ENCODE measurements at places on chromosomes 16 and 17. TPM values are rescaled to one million over a fixed set of nuclear protein-coding genes. Genes with fewer than 3 reads are reported as not detected.

Gene WIPI1
- total RNA-seq, result 14.0 TPM

GRCh38 chr16:88472069-88472468, 19.0 kb downstream of the ZFPM1 start:
- no peak overlapping the region for H3K4me3 ChIP-seq
- H3K36me3 ChIP-seq, result no peaks in the 10 kb centered on the region
- H3K27ac ChIP-seq, result no peak overlapping the region
- DNase-seq, result no peak
- peaks cover 2% of the 10 kb centered on the region for H3K27me3 ChIP-seq

DNA sequence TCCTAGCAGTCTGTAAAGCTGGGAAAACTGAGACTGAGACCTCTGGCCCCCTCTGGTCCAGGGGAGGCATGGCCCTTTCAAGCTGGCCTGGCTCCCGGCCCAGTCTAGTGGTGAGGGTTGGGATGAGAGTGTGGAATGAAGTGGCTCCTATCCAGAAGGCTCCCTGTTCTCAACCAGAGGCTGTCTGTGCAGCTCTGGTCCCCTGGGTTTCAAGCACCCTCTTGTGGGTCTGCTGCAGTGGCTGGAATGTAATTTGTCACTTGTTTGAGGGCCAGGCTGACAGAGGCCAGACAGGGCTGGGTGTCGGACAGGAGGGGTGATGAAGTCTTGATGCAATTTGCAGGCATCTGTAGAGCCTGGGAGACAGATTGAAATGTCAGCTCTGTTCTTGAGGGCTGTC, 22.1 kb upstream of the PHF12 start:
- H3K36me3 ChIP-seq, result no peaks in the 10 kb centered on the region
- H3K4me3 ChIP-seq, result no peak overlapping the region
- peaks cover 5% of the 10 kb centered on the region for H3K27me3 ChIP-seq
- H3K4me1 ChIP-seq, result no peaks in the 10 kb centered on the region
- DNase-seq, result no peak

Gene KIF2B
- not detected for total RNA-seq

Gene HBM
- not detected for total RNA-seq

DNA sequence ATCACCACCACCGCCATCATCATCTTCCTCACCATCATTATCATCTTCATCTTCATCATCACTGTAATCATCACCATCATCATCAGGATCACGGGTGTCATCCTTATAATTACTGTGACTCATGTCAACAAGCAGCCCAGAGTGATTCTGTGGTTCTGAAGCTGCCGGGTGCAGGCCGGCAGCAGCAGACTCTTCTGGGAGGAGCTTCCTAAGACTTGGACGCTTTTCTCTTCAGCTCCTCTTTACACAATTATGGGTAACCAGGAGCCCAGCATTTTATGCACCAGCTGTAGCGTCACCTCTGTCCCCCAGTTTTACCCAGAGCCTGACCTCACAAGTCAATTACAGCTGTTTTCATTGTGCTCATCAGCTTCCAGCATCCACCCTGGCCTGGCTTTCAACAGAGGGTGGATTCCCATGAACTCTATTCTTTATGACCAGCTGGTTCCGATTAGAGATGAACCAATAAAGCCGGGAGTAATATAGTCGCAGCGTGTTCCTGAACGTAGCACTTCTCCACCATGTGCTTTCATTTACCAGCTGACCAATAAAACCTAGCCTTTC, 275.8 kb downstream of the FOXL1 start:
- no peak for DNase-seq
- H3K36me3 ChIP-seq, result no peaks in the 10 kb centered on the region
- no peak overlapping the region for H3K4me3 ChIP-seq
- H3K27me3 ChIP-seq, result no peaks in the 10 kb centered on the region
- no peak overlapping the region for H3K27ac ChIP-seq

Gene GNAO1
- total RNA-seq, result 0.57 TPM

DNA sequence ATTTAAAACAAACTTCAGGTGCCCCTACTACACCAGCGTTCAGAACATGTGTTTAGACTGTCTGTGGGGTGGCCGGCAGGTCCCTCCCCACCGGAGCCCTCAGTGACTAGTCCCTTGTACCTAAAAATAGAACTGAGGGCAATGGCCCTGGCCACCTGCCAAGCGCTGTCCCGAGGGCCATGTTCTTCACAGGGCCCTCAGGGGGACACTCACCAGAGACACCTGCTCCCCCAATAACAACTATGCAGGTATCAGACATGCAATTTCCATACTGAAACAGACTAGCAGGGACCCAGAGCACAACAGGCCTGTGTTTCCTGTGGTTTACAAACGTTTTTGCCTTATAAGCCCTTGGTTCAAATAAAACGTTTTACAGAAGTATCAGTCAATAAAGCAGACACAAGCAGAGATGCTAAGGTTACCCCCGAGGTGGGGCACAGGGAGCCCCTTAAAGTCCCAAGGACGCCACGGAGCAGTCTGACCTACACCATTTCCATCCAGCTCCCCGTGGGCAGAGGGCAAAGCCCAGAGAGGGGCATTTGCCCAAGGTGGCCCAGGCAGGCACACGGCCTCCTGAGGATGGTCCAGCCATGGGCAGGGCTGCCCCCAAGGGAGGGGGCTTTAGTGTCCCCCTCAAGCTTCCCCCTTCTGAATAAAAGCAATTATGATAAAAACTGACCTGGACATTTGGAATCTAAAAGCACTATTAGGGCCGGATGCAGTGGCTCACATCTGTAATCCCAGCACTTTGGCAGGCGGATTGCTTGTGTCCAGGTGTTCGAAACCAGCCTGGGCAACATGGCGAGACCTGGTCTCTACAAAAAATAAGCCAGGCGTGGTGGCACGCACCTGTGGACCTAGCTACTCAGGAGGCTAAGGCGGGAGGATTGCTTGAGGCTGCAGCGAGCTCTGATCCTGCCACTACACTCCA, 896 bp upstream of the MYLK3 start:
- no peak overlapping the region for H3K4me3 ChIP-seq
- peaks cover 3% of the 10 kb centered on the region for H3K4me1 ChIP-seq
- no peak overlapping the region for H3K27ac ChIP-seq
- H3K27me3 ChIP-seq, result no peaks in the 10 kb centered on the region
- DNase-seq, result no peak

Gene AANAT
- 0.18 TPM for total RNA-seq

DNA sequence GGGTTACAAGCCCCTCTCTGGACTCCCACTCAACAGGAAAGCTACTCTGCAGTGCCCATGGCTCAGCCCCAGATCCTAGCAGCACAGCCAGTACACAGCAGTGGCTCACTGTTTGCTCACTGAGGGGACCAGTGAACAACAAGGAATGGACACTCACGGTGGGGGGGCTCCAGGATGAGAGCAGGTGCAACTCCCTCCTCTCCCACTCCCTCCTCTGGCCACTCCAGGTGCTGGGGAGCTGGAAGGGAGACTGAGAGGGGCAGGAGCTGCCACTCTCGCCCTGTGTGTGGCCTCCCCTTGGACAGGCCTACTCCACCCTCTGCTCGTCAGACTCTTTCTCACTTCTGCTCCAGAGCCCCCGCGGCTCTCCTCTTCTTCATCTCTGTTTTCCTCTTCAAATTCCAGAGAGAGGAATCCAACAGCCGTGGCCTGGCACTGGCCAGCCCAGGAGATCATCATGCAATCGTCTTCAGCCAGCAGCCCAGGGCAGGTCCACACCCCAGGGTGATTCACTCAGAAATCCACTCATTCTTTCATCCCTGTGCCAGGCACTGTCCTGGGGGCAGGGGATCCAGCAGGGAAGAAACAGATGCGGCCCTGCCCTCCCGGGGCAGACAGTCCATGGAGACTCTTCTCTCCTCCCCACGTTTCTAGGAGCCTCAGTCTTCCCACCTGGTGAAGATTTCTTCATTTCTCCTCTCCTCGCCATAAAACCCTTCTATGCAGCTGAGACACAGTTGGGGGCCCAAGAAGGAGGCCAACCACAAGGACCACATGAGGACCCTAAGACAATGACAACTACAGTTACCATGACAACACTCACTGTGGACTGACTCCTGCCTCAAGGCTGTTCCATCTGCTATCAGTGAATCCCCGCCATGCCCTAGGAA, 30.7 kb downstream of the CFAP20 start:
- H3K27ac ChIP-seq, result no peak overlapping the region
- peaks cover 7% of the 10 kb centered on the region for H3K4me1 ChIP-seq
- DNase-seq, result no peak

GRCh38 chr17:37024181-37024637, 75.5 kb downstream of the AATF start:
- H3K27ac ChIP-seq, result no peak overlapping the region
- no peak overlapping the region for H3K4me3 ChIP-seq
- peaks cover 34% of the 10 kb centered on the region for H3K36me3 ChIP-seq
- no peaks in the 10 kb centered on the region for H3K27me3 ChIP-seq

- H3K27me3 ChIP-seq, result peaks cover 34% of the 10 kb centered on the region
- no peak for DNase-seq
- no peak overlapping the region for H3K27ac ChIP-seq
- peak overlapping the region; percentile 3 for H3K4me3 ChIP-seq
- no peaks in the 10 kb centered on the region for H3K36me3 ChIP-seq
These were observed 654 bp upstream of the SCNN1B start for GRCh38 chr16:23301251-23302044.

DNA sequence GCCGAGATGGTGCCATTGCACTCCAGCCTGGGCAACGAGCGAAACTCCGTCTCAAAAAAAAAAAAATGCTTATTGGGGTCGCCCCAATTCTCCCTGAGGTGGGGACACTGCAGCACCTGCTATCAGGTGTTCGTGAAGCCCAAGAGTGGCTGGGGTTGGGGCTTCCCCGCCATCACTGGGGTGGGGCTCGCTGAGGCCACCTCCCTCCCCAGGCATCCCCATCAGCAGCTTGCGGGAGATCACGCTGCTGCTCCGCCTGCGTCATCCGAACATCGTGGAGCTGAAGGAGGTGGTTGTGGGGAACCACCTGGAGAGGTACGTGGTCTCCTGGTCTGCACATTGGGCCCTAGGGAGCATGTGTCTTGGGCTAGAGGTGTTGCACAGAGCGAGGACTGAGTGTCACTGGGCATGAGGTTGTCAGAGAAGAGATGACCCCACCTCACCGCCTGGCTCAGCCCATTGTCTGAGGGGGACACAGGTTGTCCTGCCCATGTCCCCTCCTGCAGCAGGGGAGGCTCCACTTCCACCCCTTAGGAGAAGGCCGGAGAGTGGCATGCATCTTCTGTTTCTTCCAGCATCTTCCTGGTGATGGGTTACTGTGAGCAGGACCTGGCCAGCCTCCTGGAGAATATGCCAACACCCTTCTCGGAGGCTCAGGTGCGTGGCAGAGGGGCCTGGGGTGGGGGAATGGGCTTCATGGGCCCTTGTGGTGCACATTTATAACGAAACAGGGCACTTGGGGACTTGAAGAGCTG, 4.9 kb downstream of the CDK10 start:
- no peak overlapping the region for H3K4me3 ChIP-seq
- no peak overlapping the region for H3K27ac ChIP-seq
- peaks cover 31% of the 10 kb centered on the region for H3K36me3 ChIP-seq
- DNase-seq, result no peak
- peaks cover 6% of the 10 kb centered on the region for H3K4me1 ChIP-seq

Gene SGF29
- 38.0 TPM for total RNA-seq

Gene GAS7
- 0.18 TPM for total RNA-seq

Gene ZFHX3
- 1.2 TPM for total RNA-seq

DNA sequence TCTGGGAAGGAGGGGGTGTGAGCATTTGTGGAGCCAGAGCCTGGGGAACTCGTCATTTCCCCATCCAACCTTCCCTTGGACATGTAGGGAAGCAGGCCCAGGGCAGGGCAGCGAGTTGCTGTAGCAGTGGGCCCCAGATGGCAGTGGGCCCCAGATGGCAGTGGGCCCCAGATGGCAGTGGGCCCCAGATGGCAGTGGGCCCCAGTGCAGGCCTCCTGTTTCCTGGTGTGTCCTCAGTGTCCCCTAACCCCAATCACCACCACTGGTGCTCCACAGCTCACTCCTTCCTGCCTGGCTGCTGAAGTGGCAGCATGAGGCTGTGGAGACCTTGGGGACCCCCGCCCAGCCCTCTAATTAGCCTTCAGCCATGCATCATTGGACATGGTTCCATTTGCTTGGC, 4.5 kb downstream of the KCNJ12 start:
- no peak overlapping the region for H3K27ac ChIP-seq
- peaks cover 15% of the 10 kb centered on the region for H3K27me3 ChIP-seq
- H3K4me3 ChIP-seq, result no peak overlapping the region
- H3K4me1 ChIP-seq, result no peaks in the 10 kb centered on the region
- no peak for DNase-seq

DNA sequence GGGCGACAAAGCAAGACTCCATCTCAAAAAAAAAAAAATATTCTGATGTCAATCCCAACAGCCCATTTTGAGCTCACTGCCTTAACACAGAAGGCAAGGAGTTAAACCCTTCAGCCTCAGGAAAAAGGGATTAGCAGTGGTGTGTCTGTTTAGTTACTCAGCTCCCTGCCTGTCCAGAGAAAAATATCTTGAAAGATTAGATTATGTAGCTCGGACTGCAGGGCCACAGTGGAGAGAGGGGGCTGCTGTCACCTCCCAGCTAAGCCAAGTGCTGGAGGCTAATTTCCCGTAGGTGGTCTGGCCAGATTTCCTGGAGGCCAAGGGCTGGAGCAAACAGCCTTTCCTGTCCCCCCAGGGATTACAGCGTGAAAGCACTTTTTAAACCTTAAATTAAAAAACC, 50.3 kb downstream of the C16orf95 start:
- no peak overlapping the region for H3K27ac ChIP-seq
- H3K27me3 ChIP-seq, result no peaks in the 10 kb centered on the region
- peaks cover 4% of the 10 kb centered on the region for H3K4me1 ChIP-seq

Gene SOX15
- total RNA-seq, result 0.21 TPM

Gene CSH1
- not detected for total RNA-seq

Gene DPEP2
- 4.3 TPM for total RNA-seq

DNA sequence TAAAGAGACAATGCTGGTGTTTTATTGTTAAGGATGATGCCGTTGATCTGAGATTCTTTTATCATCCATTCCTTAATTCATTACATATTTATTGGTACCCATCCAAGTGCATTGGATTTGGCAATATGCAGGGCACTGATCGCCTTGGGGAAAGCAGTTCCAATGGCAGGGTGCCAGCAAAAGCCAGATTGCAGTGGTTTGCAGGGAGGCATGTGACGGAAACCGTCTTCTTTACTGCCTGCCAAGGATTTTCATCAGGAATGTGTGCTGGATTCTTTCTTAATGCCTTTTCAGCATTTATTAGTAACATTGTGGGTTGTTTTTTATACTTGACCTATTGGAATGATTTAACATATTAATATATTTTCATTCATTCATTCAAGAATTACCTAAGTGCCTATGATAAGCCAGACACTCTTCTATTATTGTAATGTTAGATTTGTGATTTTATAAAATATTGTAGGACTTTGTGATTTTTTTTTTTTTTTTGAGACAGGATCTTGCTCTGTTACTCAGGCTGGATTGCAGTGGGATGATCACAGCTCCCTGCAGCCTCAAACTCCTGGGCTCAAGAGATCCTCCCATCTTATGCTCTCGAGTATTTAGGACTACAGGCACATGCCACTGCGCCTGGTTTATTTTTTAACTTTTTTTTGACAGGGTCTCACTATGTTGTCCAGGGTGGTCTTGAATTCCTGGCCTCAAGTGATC, 93.4 kb upstream of the TNRC6A start:
- no peaks in the 10 kb centered on the region for H3K36me3 ChIP-seq
- no peaks in the 10 kb centered on the region for H3K4me1 ChIP-seq
- no peak for DNase-seq
- H3K27ac ChIP-seq, result no peak overlapping the region
- no peaks in the 10 kb centered on the region for H3K27me3 ChIP-seq
- no peak overlapping the region for H3K4me3 ChIP-seq

All from activated T-helper 2 cell treated with anti-CD3 and anti-CD28 coated beads, Interferon-gamma antibody, Interleukin-2, Interleukin-4, amounts not matched to agents 10 μg/mL and 5 μg/mL and 100 μg/mL, durations not matched to agents 14 hours and 24 hours and 36 hours (primary cell).